ENCODE measurements at places on chromosomes 2 and 18. TPM values are rescaled to one million over a fixed set of nuclear protein-coding genes. Genes with fewer than 3 reads are reported as not detected.
A peak's percentile ranks its signal among the peaks of the same experiment; 100 is the strongest.

DNA sequence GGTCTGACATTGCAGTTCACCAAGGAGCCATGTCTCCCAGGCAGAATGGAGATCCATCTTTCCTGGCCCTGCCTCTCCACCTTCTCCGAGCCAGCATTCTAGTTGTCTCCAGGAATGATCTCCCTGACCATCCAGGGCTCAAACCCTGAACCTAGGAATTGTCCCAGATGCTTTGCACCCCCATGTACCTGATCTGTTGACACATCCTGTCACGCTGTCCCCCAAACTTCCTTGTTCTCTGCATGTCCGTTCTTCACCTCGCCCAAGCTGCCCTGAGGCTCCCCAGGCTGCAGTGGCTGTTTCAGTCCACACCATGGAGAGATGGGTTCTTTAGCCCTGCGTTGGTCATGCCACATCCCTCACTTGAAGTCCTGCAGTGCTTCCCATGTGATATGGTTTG, 7.0 kb upstream of the MBP start:
- no peak for DNase-seq

- no peak for DNase-seq
Observed at GRCh38 chr2:11891028-11891427, 144.6 kb downstream of the LPIN1 start.

Gene RGPD8
- total RNA-seq, result 4.6 TPM

- no peak for DNase-seq
Observed at GRCh38 chr2:31318361-31319336, 84.7 kb downstream of the EHD3 start.

DNA sequence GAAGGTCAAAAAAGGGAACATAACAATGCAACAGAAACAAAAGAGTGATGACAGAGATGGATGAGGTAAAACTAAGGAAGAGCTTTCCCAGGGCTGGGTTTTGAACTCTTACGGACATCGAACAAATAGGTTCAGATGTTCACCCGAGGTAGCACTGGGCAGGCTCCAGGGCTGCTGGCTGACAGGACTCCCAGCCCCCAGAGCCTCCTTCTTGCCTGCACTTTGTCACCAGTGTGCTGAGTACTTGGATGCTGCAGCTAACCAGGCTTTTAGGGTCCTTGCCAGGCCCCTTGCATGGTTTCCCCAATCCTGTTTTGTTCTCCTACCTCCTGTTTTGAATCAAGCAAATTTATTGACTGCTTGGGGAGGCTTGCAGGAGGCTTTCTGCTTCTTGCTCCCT, 322.9 kb downstream of the DYSF start:
- DNase-seq, result no peak

GRCh38 chr2:98445177-98445682, 572 bp downstream of the INPP4A start:
- no peak for DNase-seq

DNA sequence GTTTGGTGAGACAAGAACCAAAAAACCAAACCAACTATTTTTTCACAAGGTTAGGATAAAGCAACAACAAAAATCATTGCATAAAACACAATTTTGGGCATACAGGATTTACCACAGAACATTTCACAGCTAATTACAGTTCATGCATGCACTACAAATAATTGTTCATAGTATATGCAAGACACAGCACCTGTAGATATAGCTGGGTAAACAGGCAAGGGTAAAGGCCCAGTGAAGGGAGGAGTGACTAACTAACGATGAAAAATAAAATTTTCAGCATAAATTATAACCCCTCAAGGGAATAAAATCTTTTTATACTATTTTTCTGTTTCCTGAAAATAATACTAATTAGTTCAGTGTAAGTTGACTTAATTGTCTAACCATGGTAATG, 73.3 kb upstream of the CCDC141 start:
- DNase-seq, result no peak

DNA sequence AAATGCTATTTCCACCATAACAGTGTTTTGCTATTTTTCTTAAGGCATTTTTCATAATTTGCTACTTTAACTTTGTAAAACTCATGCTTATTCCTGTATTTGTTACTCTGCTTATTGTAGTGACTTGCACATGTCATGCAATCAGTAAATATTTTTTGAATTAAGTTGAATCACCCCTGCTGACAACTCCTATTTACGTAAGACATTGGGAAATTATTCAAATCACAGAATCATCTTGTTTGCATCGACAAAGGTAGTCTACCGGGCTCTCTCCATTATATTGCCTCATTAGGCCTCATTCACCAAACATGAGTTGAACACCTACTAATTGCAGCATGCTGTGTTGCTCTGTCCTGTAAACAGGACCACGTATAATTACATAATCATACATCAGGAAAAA, 478.5 kb upstream of the ZEB2 start:
- no peak for DNase-seq

Gene TGFA
- total RNA-seq, result 0.93 TPM

DNA sequence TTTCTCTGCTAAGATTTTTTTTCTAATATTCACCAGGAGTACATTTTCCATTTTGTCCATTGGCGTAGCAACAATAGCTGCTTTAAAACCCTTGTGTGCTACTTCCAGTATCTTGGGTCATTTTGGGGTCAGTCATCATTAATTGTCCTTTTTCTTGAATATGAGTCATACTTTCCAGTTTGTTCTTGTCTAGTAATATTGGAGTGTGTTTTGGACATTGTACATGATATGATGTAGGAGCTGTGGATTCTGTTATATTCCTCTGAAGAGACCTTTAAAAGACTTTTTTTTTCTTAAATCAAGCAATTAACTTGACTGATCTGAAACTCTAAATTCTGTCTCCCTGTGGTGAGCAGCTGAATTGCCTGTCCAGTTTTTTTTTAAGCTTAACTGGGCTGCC, 40.8 kb downstream of the AGPS start:
- no peak for DNase-seq

DNA sequence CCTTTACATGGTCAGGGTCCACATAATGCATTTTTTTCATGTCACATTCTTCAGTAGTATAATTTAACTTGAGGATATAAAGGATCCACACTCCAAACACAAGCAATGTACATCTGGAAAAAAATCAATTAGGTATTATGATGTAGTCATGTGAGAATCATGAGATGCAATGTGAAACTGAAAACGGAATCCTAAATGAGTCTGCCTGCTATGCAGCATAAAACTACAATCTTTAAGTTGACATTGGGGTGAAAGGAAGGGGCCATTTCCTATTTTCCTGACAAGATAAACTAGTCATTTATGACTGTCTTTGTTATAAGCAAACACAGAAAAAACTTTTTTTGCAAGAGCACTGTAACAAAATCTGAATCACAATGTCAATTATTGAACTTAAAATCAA, 27.6 kb downstream of the ST3GAL5 start:
- DNase-seq, result peak; percentile 10

- no peak for DNase-seq
Observed at GRCh38 chr2:229728370-229728769, 14.0 kb upstream of the DNER start.

Gene SLC9A4
- total RNA-seq, result not detected

DNA sequence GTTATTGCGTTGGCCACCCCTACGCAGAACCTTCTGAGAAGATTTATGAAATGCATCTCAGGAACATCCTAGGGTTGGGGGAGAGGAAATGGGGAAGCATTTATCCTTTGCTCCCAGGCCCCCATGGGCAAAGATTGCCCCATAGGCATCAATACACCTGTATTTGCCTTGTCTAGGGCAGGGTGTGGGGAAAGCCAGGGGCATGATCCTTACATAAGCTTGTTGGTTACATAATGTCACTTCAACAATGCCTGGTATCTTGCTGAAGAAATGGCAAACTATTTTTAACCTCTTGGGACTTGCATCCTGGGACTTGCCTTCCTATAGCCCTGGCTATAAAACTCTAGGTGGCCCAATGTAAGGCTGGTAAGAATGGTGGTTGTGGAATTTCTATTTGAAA, 53.9 kb upstream of the SPRED2 start:
- DNase-seq, result no peak

Gene IGFBP5
- 23.4 TPM for total RNA-seq

DNA sequence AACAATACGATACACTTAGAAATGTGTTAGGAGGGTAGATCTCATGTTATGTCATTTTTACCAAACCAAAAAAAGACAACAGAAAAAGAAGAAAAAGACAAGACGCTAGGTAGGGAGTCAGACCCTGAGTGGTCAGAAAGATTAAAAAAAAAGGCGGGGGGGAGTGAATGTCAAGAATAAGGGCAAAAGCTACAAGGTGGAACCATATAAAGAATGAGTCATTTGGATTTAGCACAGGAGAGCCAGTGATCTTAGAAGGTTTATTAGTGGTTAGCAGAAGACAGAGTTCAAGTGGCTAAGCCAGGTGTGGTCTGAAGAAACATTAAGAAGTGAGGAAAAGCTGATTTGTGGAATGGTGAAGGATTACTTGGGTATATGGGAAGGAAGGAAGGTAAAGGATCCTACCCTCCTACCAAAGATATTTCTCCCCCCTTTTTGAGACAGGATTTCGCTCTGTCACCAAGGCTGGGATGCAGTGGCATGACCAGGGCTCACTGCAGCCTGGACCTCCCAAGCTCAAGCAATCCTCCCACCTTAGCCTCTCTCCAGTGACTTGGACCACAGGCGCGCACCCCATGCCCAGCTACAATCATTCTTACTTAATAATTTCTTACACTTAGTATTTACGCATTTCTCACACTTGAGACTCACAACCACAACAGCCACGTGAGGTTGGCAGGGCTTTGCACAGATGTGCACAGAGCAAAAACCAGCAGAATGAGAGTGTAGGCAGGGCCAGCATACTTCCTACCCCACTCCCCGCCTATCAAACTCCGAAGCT, 2.6 kb downstream of the DSC2 start:
- no peak for DNase-seq

Gene CRYGC
- not detected for total RNA-seq

- no peak for DNase-seq
Observed at GRCh38 chr2:143334837-143335236, 205.6 kb downstream of the ARHGAP15 start.

DNA sequence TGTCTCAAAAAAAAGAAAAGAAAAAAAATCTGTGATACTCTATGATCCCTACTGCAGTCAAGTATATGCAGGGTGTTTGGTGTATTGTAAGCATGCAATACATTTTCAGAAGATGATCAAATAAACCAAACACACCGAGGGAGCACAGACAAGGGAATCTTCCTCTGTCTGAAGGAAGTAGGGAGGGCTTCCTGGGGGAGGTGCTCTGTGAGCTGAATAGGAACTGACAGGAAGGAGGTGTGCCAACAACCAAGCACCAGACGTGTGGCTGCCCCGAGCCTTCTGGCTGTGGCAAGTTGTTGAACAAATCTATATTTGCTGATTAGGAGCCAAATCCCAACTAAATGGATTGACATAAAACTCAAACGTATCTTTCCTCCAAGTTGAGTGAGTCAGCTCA, 14.6 kb downstream of the THNSL2 start:
- DNase-seq, result no peak

DNA sequence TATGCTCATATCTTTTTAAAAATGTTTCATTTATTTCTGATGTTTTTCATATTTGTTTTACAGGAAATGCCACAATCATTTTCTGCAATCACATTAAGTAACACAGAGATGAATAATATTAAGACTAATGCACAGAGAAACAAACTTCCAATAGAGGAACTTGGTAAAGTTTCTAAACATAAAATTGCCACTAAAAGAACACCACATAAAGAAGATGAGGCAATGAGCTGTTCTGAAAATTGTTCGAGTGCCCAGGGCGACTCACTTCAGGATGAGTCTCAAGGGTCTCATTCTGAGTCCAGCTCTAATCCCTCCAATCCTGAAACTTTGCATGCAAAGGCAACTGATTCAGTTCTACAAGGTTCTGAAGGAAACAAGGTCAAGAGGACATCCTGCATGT, 70.4 kb downstream of the APLF start:
- no peak for DNase-seq

GRCh38 chr18:49274188-49274714, 186.2 kb downstream of the DYM start:
- no peak for DNase-seq
